Activated T-helper 2 cell treated with anti-CD3 and anti-CD28 coated beads, Interferon-gamma antibody, Interleukin-2, Interleukin-4, amounts not matched to agents 10 μg/mL and 5 μg/mL and 100 μg/mL, durations not matched to agents 14 hours and 24 hours and 36 hours (primary cell): ENCODE measurements at places on chromosomes 7 and 10. TPM values are rescaled to one million over a fixed set of nuclear protein-coding genes. Genes with fewer than 3 reads are reported as not detected.
A peak's percentile ranks its signal among the peaks of the same experiment; 100 is the strongest.

Gene KCNH2
- total RNA-seq, result 0.30 and 0.41 TPM in 2 replicates

DNA sequence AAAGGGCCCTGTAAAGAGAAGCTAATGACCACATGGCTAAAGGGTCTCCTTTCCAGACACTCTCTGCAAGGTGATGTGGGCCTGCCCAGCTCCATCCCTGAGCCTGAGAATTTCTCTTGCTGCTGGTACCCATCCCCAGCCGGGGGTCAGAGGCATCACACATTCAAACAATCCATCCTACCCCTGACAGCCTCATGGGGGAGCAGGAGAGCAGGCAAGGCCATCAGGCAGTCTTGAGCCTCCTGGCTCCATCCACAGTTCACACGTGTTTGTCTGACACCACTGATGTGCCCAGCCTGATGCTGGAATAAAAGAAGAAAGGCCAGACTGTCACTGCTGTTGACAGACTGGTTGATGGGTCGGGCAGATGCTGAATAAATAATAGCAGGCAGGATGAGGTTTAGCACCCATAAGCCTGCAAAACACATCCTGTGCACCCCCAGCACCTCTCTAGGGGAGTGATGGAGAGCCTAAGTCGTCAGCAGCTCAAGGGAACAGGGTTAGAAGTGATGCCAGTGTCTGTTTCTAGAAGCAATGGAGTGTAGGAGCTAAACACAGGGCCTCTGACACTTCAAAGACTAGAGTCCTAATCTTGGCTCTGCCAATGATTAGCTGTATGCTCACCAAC lies 43.5 kb downstream of the TLL2 start:
- DNase-seq, result peak; percentile 18

Gene RADIL
- 0.16 and 0.78 TPM in 2 replicates for total RNA-seq

Gene NANOS1
- 0.62 and 0.90 TPM in 2 replicates for total RNA-seq

DNA sequence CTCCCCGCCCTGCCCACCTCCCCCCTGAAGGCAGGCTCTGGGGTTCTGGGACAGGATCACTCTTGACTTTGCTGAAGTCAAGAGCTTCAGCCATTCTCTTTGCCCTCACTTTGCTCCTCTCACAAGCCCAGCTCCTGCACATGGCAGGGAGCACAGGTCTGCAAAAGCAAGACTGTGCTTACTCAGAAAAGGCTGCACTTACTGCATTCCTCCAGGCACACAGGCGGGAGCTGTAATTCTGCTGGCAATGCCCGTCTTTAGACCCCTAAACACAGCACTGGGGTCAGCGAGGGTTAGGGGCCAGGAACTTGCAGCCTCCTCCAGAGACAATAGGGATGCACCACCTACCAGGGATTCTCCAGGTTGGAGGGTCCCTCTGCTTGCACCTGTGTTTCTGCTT lies 523.7 kb downstream of the TCERG1L start:
- no peak for DNase-seq

Gene TIMM23B
- total RNA-seq, result 23.5 and 24.4 TPM in 2 replicates

DNA sequence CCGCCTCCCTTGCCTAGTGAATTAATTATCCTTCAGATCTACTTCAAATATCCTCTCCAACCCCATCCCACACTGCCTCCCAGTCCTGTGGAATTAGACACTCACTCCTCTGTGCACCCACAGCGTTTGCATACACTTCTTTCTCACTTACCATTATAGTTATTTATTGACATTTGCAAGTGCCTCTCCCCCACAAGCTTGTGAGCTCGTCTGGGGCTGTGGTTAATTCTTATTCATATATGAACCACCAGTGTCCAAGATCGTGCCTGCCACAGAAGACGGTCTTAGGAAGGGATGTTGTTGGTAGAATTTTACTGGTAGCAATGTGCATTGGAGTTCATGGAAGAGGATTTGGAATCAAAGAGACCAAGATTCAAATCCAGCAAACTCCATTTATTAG lies 68.1 kb upstream of the AOAH start:
- no peak for DNase-seq

Gene VAX1
- total RNA-seq, result not detected in 2 replicates

Gene LMOD2
- not detected in 2 replicates for total RNA-seq

Gene TAS2R3
- total RNA-seq, result 1.2 and 1.5 TPM in 2 replicates

- DNase-seq, result no peak
These were observed 31.8 kb downstream of the AP3M1 start for GRCh38 chr10:74118804-74119203.

DNA sequence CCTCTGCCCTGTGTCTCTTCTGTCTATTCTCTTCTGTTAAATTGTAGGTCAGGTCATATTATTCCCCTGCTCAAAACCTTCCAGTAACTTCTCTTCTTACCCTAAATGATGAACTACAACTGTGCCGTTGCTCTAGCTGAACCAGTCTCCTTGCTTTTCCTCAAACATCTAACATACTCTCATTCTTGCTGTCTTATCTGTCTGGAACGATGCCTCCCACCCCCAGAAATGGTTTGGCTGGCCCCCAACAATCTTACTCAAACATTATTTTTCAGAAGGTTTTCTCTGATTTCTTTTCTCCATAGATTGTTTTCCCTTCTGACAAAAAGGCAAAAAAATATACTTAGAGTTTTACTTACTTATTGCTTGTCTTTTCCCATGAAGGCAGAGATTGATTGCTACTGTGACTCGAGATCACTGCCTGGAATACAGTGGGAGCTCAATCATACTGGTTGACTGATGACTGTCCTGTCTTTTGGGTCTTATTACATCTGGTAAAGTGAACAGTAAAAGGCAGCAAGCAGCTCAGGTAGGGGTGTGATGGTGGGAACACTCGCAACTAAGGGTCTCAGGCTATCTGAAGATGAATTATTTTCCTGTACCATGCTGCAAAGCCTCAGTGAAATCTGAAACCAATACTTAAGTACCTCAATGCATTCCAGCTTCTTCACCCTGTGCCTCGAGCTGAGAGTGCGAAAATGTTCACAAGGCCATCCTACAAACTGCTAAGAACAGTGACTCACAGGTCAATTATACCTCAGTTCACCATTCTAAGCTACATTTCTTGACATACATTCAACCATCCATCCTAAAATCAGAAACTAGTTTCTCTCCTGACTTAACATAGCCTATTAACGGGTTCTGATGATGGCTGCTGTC lies 67.6 kb downstream of the DNMBP start:
- DNase-seq, result no peak

Gene ASAH2
- 1.7 TPM in 2 replicates for total RNA-seq

DNA sequence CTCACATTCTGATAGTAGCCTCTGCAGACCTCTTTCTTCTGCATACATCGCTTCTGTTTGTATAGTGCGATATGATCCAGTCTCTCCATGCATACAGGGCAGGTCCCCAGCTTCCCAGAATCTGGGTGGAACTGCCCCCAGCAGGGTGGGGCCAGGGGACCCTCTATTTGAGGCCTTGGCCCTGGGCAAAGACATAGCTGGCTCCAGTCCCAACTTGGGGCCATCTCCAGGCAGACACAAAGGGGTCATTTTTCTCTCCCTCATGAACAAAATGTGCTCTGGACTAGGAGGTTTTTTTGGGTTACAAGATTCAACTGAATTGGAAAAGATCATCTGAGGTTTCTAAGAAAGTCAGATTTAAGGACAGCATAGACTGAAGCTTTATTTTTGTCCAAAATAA lies 21.1 kb upstream of the HSPA12A start:
- no peak for DNase-seq

- DNase-seq, result no peak
These were observed 89.9 kb downstream of the REEP3 start for GRCh38 chr10:63611078-63611477.

Gene IL6
- not detected in 2 replicates for total RNA-seq

DNA sequence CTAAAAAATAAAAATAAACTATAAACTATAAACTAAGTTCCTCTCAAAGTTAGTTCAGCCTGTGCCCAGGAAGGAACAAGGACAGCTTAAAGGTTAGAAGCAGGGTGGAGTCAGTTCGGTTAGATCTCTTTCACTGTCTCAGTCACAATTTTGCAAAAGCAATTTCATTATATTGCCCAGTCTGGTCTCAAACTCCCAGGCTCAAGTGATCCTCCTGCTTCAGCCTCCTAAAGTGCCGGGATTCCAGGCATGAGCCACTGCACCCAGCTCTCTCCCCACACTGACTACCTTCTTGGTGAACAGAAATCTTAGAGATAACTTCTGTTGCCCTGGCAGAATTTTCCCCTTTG lies 146.3 kb upstream of the TRIM24 start:
- DNase-seq, result no peak

- DNase-seq, result no peak
These were observed 338.5 kb downstream of the ADARB2 start for GRCh38 chr10:1398626-1399410.

DNA sequence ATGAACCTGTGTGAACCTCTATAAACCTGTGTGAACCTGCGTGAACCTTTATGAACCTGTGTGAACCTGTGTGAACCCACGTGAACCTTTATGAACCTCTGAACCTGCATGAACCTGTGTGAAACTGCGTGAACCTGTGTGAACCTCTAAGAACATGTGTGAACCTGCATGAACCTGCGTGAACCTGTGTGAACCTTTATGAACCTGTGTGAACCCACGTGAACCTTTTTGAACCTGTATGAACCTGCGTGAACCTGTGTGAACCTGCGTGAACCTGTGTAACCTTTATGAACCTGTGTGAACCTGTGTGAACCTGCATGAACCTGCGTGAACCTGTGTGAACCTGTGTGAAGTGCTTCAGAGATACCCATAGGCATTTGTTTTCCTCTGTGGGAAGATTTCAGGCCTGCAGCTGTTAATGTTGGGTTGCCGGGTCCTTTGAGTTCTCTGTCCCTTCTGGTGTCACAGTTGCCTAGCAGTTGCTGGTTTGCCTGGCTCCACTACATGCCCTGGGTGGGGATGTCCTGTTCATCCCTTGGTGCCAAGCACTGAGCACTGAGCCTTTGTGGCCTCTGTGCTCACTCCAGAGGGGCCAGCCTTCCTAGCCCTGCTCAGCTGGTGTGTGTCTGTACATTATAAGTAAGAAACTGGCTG lies 97.9 kb downstream of the DOCK1 start:
- DNase-seq, result no peak

Gene NPC1L1
- total RNA-seq, result not detected in 2 replicates

DNA sequence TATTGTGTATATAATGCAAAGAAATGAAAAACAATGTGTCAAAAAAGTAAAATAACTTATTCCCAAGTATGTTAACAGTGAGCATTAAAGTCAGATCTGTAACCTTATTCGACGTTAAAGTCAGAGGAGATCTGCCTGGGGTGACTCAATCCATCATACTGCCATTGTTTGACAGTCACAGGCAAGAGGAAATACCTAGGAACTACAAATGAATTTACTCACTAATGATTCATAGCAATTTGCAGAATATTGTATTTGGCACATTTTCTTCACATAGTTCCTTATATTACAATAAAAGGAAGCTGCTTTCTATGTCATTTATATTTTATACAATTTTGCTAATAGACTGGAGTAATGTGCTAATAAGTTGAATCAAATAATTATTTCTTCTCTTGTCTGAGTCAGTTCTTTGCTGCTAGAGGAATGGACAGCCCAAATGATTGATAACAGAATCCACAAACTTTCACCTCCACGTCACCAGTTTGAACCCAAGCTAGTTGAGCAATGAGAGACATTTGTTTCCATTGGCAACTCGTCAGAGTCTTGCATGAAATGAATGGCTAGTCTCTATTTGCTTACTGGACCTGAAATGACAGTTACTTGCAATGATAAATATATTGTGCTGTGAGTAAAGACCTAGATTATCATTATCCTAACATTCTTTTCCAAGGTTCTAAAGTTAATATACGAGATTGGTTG lies 48.5 kb upstream of the TMEM106B start:
- no peak for DNase-seq

GRCh38 chr10:119388849-119389345 lies 153.6 kb downstream of the RGS10 start:
- DNase-seq, result no peak

DNA sequence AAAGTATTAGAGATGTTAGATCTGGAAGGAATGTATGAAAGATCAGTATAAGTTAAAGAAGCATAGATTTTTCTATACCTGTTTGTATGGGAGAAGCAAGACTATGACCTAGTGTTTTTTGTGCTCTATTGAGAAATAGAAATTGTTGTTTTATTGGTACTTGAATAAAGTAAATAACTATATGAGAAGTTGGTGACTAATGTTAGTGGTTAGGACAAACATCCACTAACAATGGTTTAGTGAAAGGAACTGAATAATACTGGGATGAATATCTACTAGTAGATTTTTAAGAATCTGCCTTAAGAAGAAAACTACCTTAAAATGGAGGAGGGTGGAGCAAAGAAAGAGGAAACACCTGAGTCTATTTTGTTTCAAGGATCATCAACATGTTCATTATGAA lies 521.1 kb upstream of the POT1 start:
- DNase-seq, result no peak

GRCh38 chr7:16084370-16084769 lies 337.0 kb downstream of the CRPPA start:
- no peak for DNase-seq

Gene SFR1
- 11.7 and 12.0 TPM in 2 replicates for total RNA-seq

DNA sequence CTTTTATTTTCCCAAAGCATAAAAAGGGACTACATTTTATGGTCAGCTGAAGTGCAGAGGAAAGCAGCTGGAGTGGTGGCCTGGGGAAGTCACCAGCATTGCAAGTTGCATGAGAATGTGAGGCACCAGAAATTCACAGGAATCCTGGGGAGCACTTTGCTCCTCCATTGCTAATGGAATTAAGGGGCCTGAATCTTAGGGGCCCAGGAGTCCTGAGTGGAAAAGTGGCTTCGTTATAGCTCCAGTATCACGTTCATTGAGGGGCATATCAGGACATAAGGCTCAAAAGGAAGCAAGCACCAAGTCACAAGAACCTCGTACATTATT lies 53.0 kb upstream of the LRRC17 start:
- no peak for DNase-seq

Gene ZNRF2
- total RNA-seq, result 10.2 and 10.4 TPM in 2 replicates
